ENCODE measurements at places on chromosomes 16 and 17.

DNA sequence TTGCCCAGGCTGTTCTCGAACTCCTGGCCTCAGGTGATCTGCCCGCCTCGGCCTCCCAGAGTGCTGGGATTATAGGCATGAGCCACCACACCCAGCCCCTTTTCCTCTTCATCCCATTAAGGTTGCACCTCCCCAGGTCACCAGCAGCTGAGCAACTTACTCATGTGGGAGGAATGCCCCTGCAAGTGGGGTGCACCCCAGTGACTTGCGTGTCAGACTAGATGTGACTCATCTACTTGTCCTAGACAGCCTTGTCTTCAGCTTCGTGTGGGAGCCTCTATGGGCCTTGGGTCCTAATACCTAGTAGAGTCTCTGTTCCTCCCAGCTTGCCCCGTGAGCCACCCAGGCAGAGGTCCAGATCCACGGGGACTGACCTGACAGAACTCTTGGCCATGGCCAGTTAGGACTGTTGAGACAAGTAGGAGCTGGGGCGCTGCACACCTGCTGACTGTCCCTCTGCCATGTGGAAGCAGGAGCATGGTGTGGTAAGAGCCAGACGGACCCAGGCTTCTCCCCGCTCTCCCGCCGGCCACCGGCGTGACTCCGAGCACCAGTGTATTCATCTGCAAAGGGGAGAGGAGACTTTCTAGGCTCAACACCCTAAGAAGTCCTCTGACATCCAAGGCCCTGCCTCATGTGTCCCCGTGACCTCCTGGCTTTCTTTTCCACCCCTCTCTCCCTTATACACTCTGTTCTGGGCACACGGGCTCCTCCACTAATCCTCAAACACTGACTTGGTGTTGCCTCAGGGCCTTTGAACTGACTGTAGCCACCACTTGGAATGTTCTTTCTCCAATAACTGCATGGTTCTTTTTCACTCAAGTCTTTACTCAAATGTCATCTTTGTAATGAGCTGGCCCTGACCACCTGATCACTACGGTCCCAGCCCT, 11.6 kb upstream of the CBX4 start:
- DNase-seq = no peak

GRCh38 chr17:75806822-75807500, 22.4 kb downstream of the UNK start:
- DNase-seq = no peak

- DNase-seq = no peak
These were observed 29.8 kb downstream of the CNGB1 start for GRCh38 chr16:57941016-57941664.

DNA sequence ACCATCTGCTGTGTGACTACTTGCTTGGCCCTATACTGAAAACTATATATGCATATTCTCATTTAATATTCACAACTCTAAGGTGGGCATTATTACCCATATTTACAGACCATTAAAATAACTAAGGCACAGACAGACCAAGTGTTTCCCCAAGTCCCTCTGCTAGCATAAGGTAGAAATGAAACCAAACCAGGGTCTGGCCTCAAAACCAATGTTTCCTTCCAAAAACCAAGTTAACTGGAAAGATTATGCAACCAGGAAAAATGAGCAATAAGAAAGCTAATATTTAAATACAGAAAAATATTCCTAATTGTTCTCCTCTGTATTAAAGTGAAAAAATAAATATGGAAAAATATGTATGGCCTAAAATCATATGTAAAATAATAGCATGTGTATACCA, 50.1 kb downstream of the XPO6 start:
- no peak for DNase-seq

DNA sequence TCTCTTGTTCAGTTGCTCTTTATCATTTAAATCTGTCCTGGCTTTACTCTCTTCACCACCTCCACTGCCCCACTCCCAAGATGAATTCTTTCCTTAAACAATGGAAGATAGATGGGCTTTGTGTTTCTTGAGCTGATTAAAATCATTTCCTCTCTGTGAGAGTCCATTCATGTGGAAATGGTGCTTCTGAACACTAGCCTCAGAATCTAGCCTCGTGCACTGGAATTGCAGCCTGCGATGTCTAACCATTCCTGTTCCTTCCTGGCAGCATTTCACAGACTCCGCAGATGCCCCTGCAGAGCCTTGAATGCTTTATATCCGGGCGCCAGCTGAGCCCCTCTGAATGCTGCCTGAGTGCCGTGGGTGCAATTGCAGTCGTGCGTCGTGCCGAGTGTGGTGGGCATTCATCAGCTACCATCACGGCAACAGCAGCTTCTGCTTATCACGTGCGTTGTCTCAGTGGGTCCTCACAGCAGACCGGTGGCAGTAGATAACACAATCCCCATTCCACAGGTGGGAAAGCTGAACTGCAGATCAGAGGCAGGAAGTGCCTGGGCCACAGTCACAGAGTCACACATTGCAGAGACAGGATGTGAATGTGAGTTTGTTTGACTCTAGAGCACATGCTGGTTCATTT, 172.8 kb upstream of the WSCD1 start:
- DNase-seq = no peak

DNA sequence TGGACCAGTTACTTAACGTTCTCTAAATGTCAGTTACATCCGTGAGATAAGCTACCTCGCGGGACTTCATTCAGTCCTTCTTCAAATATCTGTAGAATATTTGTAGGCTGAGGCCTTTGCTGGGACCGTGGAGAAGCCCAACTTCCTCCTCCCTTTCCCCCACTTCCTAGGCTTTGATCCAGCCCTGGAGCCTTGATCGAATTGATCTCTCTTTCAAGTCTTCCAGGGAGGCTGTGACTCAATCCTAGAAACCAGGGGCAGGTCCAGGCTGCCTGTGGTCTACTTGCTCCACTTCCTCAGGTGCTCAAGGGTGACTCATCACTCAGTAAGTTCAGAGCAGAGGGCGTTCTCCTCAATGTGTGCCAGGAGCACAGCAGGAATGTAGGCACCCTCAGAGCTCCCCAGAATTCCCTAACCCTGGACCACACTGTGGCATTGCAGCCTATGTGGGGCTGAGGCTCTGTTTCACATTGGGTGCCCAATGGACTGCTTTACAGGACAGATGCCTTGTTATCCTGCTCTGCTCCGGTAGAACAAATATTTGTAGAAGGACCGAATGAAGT, 11.2 kb upstream of the CEP20 start:
- no peak for DNase-seq

DNA sequence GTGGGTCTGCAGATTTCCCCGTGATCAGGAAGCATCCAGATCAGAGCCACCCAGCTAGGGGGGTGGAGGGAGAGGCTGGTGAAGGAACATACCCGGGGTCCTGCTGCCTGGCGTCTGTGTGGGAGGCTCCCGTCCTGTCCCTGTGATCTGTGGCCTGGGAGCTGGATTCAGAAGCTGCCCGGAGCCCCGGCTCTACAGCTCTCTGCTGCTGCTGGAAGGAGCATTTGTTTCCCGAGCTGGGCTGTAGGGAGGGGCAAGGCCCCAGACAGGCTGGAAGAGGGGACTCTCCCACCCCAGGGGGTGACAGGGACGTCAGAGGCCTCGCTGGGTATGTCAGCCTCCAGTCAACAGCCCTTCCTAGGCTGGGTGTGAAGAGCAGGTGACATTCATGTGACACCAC, 10.2 kb downstream of the SOX8 start:
- DNase-seq = no peak

DNA sequence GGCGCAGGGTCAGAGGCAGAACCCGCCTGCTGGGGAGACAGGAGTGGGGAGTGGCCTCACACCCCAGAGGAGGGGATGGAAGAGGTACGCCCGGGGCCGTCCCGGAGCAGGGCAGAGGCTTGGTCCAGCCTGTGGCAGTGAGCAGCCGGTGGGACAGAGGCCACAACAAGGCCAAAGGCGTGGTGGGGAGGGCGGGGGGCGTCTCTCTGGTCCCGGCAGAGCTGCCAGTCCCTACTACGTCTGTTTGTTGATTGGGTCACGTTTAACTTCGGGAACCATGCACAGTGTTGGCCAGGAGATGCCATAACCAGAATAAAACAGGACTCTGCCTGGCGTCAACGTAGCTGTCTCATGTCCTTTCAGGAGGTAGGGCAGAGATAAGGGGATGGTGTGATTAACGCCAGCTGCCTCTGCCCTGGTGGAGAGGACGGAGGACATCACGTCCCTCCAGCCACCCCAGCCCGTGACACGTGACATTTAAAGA, 192.8 kb downstream of the BANP start:
- DNase-seq = no peak

DNA sequence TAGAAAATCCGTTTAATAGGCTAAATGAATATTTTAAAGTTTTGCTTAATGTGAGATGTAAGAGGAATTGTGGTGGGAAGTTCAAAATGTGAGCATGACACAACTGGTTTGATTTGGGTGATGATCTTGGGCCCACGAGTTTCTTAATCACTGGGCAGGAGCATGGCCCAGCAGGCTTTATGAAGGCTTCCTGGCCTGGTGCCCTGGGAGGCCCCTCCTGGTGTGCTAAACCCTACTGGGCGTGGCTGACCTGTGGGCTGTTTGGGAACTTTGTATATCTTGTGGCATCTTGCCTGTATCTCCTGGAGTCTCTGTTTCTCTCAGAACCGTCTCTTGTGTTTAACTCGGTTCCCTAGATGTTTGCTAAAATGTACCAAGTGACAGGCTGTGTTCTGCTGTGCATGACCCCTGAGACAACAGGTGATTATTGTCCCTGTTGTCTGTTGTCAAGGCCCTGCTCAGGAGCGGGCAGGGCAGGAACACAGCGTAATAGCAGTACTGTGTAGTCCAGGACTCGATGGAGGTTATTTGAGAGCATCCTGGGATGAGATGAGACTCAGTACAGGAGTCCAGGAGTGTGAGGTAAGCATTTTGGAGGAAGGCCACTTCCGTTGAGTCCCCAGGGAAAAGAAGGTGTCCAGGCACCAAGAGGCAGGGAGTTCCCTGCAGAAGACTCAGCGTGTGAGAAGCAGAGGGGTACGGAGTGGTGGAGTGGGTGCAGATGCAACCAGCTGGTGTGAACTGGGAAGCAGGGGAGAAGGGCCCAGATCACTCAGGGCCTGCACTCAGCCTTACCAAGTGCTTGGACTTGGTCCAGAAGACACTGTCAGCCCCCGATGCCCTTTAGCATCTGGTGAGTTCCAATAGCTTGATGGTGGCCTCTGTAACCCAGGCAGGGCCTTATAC, 48.5 kb downstream of the B9D1 start:
- DNase-seq = no peak

DNA sequence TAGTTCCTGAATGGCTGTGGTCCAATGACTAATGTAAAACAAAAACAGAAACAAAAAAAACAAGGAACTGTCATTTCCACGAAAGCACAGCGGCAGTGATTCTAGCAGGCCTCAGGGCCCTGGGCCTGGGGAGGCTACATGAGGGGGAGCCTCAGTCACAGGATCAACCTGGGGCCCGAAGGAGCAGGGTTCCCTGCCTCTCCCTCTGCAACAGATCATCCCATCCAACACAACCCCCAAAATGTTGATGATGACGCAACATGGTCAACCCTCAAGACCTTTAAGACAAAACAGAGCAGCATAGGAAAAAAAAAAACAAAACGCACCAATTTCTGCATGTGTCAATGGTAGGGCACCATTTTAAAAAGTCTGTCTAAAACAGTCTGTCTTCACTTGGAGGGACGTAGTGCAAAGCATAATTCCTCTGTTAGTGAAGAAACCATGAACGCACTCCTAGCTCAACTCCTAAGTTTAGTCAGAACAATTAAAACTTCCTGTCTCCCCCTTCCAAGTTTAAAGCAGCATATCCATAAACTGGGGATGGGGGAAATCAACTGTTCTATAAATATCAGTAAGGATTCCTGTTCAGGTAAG, 32.3 kb downstream of the AXIN2 start:
- no peak for DNase-seq

- DNase-seq = no peak
These were observed 22.3 kb upstream of the CACNG5 start for GRCh38 chr17:66812571-66812970.

GRCh38 chr17:60640503-60640902, 37.1 kb upstream of the BCAS3 start:
- DNase-seq = no peak

- DNase-seq = peak; percentile 94
These were observed at the start of gene CIAO3 for GRCh38 chr16:740764-741505. Gene CIAO3 (minus strand): TSS chr16:740997. CDS start chr16:740985, 12 bp downstream.

GRCh38 chr17:16214190-16215001, 938 bp downstream of the NCOR1 start:
- no peak for DNase-seq

- peak; percentile 36 for DNase-seq
These were observed 51.8 kb upstream of the JPH3 start for GRCh38 chr16:87550495-87550961.

DNA sequence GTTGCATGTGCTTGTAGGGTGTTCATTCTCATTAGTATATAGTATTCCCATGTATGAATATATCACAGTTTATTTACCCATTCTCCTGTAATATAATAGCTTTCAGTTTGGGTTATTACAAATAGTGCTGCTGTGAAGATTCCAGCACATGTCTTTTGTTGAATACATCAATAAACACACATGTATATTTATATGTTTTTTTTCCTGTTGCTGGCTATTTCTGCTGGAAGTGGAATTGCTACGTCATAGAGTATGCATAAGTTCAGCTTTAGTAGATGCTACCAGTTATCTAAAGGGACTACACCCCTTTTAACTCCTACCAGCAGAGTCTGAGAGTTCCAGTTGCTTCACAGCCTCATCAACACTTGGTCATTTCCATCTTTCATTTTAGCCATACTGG, 52.3 kb upstream of the SCNN1B start:
- DNase-seq = no peak

DNA sequence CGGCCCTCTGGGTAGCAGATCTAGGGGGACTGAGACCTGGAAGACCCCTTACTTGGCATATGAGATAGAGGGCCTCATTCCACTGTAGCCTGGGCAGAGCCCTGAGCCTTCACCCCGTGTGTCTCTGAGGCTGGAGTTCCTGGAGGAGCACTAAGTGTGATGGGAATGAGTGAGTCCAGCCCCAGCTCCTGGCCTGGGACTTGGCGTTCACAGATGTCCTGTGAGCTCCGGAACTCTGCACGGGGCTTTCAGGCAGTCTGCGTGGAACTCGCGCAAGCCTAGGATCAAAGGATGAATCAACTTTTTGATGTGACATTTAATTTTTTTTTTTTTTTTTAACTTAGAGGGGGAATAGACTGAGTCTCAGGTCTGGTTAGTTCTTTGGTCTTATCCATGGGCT, 1.8 kb downstream of the NKD1 start:
- DNase-seq = no peak

- DNase-seq = no peak
These were observed 5.3 kb downstream of the KPNB1 start for GRCh38 chr17:47654991-47655390.

- DNase-seq = no peak
These were observed 26.5 kb downstream of the KANSL1 start for GRCh38 chr17:46166692-46167249.

DNA sequence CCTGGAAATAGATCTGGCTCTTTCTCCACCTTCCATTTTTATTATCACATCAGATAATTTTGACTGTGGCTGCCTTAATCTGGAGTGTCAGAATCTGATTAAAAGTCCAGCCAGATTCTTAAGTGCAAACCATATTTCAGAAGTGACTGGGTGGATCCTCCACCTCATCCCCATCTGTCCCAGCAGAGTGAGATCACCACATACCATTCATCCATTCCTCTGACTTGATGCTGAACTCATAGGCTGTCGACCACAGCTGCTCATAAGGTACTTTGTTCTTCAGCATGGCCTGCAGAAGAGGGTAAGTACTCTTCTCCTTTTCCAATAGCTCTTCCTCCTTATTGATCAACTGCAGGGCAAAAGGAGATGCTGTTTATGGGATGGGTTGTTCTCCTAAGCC, 53.5 kb downstream of the DNAH3 start:
- DNase-seq = no peak

Data from T-helper 17 cell (primary cell).